ENCODE measurements at places on chromosomes 1 and 21.

- no peak for DNase-seq
These were observed 90.6 kb upstream of the KCTD3 start for GRCh38 chr1:215476541-215476940.

DNA sequence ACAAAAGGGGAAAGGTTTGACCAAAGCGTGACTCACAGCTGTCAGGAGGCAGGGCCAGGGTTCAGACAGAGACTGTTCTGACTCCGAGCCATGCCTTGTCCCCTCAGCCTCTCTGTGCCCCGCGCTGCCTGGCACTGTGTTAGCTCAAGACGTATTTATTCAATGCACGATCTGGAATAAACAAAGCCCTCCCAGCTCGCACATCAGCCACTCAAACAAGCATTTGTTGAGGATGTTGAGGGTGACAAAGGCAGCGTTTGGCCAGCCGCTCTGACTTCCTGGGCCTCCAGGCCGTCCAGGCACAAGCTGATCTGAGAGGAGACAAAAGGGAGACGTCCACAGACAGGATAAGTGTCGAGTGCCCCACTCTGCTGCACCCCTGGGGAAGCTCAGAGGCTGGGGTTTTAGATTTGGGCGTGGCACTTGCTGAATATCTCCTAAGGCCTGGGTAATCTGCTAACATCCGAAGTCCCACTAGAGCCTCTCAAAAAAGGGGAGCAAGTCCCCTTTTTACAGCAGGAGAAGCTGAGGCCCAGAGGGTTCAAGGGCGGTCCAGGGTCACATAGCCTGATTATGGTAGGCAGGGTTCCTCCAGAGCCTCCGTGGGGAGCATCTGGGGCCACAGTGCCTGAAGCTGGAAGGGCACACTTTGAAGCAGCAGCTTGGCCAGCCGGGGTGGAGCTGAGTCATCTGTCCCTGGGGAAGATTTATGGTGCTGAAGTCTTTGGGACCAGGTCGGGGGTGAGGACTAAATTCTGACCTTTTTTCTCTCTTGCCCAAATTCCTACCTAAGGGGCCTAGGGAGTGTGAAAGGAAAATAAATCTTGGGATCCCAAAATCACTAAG is 95.9 kb downstream of the SPSB1 start:
- DNase-seq, result no peak

DNA sequence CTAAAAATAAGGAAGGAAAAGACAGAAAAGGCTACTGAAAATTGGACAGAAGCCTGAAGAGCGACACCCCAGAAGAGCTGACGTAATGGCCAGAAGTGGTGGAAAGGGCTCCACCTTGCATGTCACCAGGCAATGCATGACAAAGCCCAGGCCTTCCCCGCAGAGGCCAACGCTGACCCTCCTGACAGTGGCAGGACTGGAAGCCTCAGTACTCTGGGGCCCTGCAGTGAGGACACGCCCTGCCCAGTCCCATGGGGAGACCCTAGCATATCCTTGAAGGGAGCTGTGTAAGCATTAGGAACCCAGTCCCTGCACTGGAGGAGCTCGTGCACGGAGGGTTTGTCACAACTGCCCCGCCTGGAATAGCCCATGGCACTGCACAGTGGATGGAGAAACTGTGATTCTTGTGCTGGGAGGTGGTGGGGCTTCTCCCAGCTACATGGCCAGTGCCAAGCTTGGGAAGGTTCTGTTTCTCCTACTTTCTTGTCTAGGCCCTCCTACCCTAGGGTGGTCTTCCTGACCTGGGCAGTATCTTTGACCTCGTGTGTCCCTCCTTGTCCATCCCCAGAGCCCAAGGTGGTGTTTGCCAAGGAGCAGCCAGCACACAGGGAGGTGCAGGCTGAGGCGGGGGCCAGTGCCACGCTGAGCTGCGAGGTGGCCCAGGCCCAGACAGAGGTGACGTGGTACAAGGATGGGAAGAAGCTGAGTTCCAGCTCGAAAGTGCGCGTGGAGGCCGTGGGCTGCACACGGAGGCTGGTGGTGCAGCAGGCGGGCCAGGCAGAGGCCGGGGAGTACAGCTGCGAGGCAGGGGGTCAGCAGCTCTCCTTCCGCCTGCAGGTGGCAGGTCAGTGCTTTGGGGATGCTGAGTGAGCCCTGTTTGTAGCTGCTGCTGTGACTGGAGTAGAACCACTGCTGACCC is 60.4 kb downstream of the OBSCN start:
- no peak for DNase-seq

- peak; percentile 89 for DNase-seq
These were observed 65.2 kb upstream of the TARBP1 start for GRCh38 chr1:234544087-234544579.

- no peak for DNase-seq
These were observed 4.8 kb downstream of the LCE1D start for GRCh38 chr1:152801333-152801732.

DNA sequence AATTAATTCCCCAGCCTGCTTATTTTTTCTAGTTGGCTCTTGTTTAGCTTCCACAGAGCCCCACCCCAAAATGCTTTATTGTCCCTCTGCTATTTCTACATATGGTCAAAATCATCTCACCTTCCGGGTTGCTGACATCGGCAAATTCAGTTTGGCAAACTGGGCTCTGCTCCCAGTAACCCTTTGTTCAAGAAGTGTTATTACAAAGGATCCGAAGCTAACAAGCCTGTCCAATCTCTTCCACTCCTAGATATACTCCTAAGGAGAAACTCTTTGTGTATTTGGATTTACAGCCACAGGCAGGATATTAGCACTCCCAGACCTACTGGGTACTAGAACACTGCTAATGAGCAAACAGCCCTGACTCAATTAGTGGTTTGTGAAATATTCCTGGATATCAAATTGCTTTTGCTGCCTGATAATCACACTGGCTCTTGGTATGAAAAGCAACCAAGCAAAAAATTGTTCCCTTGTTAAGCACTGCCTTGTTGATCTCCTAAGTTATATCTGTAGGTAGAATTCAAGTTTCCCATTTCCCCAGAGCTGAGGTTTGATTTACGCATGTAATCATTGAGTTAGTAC is 4.0 kb downstream of the JUN start:
- DNase-seq, result peak; percentile 80

GRCh38 chr1:58650141-58650540 is 49.7 kb downstream of the MYSM1 start:
- no peak for DNase-seq

DNA sequence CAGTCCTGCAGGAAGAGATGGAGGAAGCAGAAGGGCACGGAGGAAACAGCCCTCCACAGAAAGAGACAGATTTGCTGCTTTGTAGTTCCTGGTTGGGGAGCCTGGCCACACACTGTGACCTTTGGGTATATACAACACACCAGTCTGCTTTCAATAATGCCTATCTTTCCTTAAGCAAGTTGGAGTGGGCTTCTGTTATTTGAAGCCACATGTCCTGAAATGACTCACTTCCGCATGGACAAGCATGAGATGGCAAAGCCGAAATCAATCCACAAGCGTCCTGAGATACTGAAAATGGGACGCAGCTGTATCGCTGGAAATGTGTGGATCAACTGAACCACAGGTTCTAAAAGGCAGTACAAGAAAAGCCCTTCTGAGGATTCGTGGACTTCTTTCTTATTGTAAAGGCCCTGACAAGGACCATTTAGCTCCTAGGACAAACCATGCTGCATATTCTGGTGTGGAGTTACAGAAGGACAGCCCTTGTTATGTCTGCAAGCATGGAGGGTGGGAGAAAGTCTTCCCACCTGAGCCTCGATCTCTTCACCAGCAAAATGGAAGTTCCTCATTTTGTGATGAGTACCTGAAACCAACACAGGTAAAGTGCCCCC is 22.7 kb upstream of the FHAD1 start:
- no peak for DNase-seq

DNA sequence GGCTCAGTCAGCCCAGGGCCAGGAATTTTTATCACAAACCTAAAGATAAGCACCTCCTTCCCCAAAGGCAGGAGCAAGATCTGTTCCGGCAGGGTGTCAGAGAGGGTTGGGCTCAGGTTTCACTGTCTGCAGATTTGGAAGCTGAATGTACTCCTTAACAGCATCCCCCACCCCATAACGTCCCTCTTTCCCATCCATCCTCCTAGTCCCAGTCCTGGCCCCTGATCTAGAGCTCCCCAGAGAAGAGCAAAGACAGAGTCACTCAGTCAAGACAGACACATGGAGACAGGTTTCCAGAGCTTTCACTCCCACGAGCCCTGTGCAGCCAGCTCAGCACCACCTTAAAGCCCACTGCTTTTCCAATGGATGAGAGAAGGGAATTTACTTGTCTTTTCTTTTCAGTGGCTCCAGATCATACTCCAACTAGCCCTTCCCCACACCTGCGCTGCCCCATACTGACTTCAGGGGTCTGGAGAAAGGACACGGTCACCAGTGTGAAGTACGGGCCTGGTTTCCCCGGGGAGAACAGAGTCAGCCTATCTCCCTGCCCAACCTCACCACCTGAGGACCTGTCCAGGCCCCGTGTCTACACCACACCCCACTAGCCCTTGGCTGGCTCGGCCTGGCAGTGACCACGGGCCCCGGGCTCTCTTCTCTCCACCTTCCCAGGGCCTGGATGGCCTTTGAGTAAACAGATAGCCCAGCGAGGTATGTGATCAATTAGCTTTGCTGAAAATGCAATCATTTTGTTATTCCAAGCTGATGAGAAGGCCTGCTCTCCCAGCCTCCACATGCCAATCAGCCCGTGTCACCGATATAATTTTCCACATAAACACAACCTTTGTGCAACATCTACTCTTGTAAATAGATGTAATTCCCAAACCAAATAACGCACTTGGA is 249.1 kb downstream of the FOXD2 start:
- DNase-seq, result no peak

DNA sequence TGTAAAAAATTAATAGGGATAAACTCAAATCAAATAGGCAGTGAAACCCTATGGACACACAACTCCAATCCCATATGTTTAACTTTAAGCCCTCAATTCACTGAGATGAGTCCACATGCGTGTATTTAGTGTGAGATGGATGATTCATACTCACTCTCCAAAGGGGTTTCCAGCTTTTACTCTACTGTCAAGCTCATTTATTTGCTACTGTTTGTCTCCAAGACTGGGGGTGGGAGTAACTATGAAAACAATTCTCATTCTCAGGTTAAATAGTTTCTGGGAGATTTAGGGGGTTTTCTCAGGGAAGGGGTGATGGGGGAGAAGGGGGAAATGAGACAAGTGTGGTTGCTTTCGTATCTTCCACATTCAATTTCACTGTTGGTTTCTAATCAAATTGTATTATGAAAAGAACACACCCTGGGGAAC is 2.7 kb downstream of the RAB29 start:
- DNase-seq, result no peak

DNA sequence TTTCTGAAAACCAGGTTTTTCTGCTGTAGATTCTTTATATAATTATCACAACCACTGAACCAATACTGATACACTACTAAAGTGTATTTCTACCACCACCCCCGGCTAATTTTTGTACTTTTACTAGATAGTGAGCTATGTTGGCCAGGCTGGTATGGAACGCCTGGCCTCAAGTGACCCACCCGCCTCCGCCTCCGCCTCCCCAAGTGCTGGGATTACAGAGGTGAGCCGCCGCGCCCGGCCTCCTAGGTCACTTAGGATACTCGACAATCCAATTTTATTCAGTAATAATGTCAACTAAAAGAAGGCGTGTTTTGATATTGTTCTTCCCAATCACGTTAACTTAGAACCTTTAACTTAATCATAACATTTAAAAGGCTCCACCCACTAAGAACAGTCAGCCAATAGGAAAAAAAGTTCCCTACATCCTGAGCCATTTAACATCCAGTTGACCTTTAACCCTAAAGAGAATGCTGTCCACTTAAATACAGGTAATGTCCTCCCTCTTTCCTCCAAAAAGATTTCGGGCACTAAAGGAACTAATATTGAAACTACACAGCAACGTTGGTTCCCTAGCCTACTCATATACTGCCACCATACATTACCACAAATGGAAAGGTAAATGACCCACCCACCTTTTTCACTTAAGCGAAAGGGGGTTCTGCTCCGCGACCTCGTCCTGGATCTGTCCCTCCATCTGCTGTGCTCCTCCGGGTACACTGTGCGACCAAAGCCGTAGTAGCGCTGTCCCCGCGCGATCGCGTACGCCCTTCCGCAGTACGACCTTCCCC is 1.2 kb downstream of the RSRP1 start:
- no peak for DNase-seq

DNA sequence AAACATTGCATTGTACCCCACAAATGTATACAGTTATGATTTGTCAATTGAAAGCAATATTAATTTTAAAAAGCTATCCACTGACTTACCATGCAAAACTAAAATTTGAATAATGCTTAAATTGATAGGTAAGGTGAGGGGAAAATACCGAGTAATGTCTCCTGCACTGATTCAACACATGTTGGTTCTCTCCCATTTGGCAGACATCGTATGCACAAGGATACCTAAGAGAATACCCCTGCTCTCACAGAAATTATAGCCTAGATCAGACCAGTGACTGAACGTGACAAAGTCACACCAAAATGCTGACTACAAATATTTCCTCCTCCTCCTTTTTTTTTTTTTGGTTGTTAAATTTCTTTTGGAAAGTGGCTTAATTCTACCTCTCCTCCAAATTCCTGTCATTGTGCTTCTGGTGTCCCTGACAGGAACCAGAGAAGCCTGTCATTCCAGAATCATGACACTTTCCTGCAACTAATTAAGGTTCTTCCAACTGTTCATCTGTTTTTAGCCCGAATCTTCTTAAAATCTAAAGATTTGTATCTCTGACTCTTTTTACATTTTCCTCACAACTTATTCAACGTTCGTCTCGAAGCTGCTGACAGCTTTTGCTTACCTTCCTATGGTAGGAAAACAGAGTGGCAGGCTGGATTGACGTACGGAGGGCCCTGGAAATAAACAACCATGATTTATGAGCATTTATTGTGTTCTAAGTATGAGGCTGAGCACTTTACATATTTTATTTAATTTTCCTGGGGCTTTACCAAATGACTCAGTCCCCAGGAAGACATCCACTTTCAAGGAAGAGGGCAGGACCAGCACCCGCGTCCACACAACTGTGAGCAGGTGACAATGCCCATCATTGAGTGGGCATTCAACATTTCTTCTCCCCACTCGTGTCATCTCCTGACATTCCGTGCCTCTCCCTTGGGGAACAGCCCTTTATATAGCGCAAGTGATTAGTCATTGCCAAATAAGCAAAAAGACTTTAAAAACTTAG is 57.9 kb upstream of the KCNE2 start:
- DNase-seq, result no peak

DNA sequence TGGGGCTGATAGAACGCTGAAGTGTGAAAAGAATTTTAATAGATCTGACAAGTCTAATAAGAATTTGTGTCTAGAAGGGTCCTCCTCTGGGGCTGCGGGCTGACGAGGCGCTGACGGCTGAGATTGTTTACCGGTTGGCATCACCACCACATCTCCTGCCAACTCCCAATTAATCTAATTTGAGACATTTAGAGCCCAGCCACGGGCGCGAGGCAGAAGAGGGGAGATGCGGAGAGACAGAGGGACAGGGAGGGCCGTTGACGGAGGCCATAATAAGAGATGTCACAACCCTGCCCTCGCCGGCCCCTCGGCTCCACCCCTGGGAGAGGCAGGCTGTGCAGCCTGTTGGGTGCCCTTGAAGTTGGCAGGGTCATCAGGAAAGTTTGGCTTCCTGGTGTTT is 109.3 kb downstream of the PAX7 start:
- DNase-seq, result no peak

DNA sequence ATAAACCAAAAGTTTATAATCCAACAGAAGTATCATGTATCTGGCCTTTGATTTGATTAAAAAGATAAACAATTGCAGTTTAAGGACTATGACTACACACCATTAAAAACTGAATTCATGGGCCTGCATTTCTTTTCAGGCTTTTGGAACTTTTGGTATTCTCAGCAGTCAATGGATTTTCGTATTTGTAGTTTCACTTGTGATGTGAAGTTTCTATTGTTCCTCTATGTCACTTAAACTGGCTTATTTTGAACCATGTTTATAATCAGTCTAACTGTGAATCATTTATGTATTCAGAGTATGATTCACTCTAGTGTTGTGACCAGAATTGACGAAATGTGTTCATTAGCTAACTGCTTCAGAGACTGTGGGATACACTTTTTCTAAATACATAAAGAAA is 132.9 kb downstream of the COQ8A start:
- DNase-seq, result no peak
